ENCODE measurements at places on chromosomes 6 and 20. TPM values are rescaled to one million over a fixed set of nuclear protein-coding genes. Genes with fewer than 3 reads are reported as not detected.

The CRISP3 gene
- total RNA-seq = not detected

The APCDD1L gene
- total RNA-seq = 0.91 TPM

DNA sequence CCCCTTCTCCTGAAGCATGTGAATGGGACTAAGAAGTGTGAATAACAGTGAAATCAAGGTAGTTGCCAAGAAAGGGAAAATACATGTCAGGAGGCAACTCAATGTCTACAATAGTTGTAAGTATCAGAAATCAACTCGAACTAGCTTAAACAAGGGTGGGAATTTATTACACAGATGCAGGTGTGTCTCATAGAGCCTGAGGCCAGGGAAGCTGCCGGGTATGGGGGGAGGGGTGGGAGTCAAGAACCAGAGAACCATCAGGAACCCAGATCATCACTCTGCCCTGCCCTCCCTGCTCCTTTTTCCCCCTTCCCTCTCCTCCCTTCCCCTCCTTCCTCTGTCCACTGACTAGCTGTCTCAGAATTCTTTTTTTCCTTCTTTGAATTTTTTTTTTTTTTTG is 34.9 kb upstream of the BMP6 start:
- no peak for DNase-seq

DNA sequence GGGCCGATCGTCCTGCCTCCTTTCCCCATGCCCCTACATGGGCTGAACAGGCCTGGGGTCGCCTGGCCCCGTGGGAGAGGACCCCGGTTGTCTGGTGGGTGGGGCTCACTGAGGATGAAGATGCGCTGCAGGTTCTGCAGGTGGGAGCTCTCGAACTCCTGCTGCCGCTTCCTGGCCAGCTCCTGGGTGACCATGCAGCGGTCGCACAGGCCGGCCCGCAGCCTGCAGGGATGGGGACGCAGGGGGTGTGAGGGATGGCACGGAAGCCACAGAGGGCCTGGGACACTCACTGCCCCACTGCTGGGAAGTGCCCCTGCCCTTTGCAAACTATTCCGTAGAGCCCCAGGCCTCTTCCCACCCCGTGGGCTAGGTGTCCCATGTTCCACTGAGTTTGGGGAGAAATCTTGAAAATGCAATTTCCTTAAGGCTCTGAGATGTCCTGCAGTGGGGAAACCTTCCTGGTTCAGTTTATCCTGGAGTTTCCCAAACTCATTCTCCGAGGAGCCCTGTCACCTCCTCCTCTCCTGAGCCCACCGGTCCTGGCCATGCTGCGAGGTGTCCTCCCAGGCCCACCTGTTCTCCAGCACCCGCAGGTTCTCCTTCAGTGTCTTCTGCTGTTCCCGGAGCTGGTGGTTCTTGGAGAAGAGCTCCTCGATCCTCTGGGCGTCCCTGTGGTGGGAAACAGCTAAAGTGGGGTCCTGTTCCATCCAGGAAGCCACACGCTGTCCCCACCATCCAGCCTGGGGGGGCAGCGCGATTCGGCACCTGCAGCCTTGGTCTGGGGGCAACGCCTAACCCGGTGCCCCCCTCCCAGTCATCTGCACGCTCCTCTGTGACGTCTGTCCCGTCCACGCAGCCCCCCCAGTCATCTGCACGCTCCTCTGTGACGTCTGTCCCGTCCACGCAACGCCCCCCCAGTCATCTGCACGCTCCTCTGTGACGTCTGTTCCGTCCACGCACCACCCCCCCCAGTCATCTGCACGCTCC is 9.9 kb upstream of the CABLES2 start:
- no peak for DNase-seq

- no peak for DNase-seq
Observed at GRCh38 chr20:5298811-5299210, 17.9 kb downstream of the PROKR2 start.

GRCh38 chr6:67952121-67952520 is 683.0 kb upstream of the ADGRB3 start:
- no peak for DNase-seq

The CCDC28A gene
- total RNA-seq = 9.0 TPM

DNA sequence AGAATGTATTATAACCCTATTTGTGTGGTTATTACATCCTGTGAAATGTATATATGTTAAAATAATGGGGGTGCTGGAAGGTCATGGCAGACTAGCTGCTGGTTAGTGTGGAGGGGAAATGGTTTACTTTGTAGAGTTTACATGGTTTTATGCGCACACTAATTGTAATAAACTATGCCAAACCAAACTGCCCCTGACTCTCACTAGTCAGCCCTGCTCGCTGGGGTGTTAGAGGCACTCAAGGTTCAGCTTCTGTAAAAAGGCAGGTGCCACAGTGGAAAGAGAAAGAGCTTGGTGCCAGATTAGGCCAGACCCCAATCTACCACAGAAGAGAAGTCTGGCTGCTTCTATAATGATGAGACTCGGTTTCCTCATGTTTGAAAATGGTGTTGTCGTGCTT is 52.7 kb downstream of the GOPC start:
- no peak for DNase-seq

The TPMT gene
- total RNA-seq = 14.1 TPM

The CCR6 gene
- not detected for total RNA-seq

- no peak for DNase-seq
Observed at GRCh38 chr6:137793805-137794515, 73.1 kb upstream of the TNFAIP3 start.

GRCh38 chr6:137928286-137928685 is 61.2 kb downstream of the TNFAIP3 start:
- DNase-seq = no peak

The IFT52 gene
- total RNA-seq = 6.6 TPM

DNA sequence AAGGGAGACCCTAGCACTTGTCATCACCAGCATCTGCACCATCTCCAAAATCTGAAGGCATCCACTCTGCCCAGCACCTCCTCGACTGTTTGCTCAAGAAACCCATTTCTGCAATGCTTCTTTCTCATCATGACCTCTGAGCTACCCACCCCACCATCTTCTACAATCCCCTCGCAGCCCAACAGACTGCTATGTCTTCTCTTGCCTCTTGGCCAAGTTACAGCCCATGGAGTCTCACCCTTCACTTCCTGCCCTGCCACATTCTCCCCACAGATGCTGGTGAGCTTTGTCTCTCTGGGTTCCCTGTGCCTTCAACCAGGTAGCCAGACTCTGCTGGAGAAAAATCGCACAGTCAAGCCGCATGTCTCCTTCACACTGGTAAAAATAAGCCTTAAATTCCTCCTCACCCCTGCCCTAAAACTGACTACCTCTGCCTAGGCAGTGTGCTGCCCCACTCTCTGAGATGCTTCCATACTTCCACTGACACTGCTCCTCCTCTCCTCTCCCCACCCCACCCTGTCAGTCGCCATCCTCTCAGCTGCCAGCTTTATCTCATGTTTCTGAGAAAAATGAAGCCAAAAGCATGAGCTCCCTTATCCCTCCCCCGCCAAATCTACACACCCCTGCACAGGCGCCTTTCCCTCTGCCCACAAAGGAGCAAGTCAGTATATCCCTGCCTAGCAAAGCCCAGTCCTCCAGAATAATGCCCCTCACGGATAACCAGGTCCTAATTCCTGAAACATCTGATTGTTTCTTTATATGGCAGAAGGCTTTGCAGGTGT is 2.3 kb upstream of the TXNDC5 start:
- no peak for DNase-seq

The GABRR1 gene
- not detected for total RNA-seq

- DNase-seq = no peak
Observed at GRCh38 chr6:44396968-44397367, 9.5 kb downstream of the CDC5L start.

The GPRC6A gene
- total RNA-seq = not detected

DNA sequence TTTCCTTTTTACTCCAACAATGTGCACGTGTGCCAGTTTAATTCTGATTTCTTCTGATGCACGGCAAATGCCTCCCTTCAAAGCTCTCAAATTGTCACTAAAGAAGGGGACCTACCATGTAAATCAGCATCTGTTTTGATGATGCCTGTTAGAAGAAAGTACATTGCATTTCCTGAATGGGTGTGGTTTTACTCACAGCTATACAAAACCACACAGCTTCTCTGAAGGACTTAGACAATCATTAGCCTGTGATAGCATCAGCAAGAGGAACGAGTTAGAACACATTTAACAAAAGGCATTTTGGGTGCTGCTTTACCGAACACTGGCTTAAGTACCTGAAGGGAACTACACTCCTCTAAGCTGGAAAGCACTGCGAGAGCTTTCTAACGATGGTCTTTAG is 109.4 kb downstream of the ATXN1 start:
- no peak for DNase-seq

The MYB gene
- 0.08 TPM for total RNA-seq

The CD83 gene
- total RNA-seq = 1.8 TPM

- no peak for DNase-seq
Observed at GRCh38 chr6:42627674-42628073, 63.8 kb downstream of the UBR2 start.

The NAA20 gene
- total RNA-seq = 67.5 TPM

GRCh38 chr6:121748376-121748775 is 312.9 kb downstream of the GJA1 start:
- no peak for DNase-seq

- no peak for DNase-seq
Observed at GRCh38 chr20:47353692-47354463, 2.6 kb downstream of the ZMYND8 start.

The ANKEF1 gene
- total RNA-seq = 1.3 TPM

The FOXF2 gene
- total RNA-seq = 0.30 TPM

GRCh38 chr6:141309295-141309694 is 823.4 kb upstream of the GJE1 start:
- no peak for DNase-seq

The ABRACL gene
- total RNA-seq = 4.3 TPM

DNA sequence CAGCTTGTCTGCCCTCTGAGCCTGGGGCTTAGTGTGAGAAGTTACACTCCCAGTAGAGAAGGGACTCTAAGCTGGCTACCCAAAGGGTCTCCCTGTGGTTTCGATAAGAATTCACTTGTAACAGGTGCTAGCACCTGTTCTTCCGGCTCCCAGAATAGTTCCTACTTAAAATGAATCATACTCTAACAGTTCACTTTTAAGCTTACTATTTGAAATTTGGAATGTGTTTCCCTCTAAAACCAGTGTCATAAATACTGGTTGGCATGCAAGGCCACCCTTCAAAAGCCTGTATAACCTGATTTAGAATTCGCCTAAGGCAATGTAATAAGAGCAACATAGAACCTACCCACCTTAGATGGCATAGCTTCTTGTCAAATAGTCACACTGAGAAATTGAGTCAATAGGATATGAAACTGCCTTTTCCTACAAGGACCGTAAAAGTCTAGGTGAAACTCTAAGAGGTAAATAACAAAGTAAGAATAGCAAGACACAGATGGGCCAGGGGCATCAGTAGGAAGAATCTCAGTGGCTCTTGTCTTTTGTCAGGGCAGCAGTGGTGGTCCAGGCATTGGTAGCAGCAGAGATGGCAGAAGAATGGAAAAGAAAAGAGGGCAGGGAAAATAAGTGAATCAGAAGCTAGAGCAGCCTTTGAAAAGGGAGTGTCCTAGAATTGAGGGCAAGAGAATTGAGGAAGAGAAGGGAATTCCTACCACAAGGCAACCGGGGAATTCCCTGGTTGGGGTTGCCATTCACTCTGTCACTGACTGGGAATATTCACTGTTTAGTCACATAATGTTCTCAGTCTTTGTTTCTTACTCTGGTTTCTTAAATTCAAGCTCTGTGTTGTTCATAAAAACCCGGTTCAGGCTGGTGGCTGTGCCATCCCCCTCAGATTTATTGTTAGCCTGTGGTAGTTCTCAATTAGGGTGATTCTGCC is 91.5 kb downstream of the HIVEP2 start:
- no peak for DNase-seq

- no peak for DNase-seq
Observed at GRCh38 chr6:133814797-133815196, 74.1 kb upstream of the TCF21 start.

The ADGRF5 gene
- total RNA-seq = 42.1 TPM

DNA sequence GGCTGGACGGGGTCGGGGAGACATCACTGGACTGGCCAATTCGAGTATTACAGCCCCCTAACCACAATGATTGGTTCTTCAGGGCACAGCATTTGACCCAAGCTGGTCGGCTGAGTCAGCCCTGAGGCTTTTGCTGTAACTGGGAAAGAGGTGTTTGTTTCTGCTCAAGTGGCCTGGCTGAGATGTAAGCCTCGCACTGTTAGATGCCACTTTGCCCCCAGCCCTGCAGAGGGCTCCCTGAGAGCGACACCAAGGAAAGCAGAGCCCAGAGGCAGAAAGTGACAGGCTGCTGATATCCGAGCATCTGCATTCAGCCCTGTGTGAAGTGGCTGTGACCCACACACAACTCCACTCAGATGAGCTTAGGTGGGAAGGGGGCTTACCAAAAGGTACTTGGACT is 19.4 kb downstream of the ERGIC3 start:
- DNase-seq = no peak

The KCNG1 gene
- 0.30 TPM for total RNA-seq

DNA sequence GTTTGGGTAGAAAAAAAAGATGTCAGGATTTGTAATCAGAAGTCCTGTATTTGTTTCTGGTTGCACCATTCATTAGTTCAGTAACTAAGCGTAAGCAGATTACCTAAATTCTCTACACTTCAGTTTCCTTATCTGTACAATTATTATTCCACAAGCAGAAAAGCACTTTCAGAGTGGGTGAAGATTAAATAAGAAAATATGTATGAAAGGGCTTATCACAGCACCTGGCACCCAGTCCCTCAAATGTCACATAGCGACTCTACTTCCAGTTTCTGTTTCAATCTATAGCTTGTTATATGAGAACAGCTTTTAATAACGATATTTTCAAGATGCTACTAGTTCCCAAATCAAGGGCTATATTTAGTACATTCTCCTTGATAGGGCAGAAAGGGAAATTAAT is 31.4 kb downstream of the RGS17 start:
- no peak for DNase-seq

DNA sequence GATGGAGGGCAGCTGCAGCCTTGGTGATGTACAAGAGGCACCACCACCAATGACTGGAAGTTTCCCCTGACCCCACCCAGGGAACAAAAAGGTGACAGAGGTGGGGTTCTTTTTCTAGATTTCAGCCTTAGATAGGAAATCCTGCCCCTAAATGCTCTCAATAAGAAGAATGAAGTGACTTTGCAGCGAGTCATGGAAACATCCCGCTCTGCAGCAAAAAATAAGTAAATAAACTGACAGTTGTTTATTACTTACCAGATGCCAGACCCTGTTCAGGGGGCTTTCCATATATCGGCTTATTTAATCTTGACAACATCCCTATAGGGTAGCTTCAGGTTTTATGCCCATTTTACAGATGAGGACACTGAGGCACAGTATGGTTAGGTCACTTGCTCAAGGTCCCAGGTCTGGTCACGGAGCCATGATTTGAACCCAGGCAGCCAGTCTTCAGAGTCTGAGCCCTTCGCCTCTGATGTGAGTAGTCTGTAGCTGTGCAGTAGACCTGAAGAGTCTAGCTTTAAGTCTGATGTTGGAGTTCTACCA is 19.2 kb downstream of the C6orf89 start:
- DNase-seq = no peak

DNA sequence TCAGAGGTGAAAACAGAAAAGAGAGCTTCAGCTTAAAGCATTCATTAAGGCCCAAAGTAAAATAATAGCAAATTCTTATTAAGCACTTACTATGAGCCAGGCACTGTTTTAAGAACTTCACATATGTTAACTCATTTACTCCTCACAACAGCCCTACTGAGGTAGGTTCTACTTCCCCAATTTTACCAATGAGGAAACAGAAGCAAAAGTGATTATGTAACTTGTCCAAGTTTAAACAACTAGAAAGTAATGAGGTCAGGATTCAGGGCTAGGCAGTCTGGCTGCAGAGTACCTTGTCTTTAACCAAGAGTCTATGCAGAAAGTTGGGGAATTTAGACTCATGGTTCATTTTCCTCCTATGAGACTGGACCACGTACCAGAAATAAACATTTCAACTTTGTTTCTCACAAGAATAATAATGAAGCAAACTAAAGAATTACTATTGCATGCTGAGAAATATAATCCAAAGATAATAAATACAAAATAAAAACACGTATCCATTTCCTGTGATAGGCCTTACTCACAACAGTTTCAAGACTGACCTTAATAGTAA is 3.8 kb downstream of the COL21A1 start:
- DNase-seq = no peak

Data from left ventricle myocardium inferior (tissue), 1 donor.